Left cardiac atrium (tissue), 4 donors: ENCODE measurements at places on chromosomes 3 and 15.

DNA sequence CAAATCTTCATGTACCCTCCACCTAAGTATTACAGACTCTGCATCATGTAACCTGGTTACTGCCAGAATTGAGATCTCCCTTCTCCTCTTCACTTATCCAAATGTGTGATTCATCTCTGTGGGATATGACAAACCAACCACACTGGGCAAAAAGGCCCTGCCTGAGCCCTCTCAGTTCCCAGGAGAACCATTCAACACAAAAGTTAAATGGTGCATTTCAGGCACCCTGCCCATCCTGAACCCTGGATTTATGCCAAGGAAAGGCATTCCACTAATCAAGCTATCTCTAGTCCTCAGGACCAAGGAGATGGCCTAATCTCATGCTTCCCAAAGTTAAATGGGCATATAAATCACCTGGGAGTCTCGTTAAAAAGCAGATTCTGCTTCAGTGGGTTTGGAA is 108.5 kb downstream of the TNIK start:
- DNase-seq = no peak

DNA sequence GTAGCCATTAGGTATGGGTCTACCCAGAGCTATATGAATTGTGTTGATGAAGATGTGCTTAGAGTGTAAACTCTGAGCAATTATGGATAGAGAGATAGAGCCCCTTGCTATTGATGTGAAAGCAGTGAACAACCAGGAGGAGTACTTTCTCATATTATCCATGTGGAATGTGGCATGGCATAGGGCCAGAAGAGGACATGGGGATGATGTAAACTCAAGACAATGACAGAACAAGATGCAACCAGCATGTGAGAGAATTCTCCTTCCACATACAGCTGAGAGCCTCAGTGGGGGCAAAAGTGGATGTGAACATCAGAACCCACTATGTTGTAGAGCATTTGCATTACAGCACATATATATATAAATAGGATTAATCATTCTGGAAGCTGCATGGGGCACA is 36.4 kb upstream of the BNC1 start:
- no peak for DNase-seq

DNA sequence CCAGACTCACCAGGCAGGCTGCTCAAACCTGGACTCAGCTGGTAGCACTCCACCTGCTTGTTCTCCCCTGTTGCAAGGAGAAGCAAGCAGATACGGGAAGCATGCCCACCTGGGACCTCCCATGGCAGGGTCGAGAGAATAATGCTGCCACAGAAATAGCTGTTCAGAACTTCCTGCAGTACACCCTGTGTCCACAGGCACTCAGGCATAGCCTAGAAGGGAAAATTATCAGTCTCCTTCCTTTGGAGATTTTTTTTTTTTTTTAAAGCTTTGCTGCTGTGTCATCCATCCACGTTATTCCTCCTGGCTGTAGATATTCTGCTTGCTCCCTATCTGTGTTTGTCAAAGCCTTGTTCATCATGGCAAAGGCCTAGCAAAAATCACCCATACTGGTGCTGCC is 32.7 kb upstream of the RPS17 start:
- no peak for DNase-seq

DNA sequence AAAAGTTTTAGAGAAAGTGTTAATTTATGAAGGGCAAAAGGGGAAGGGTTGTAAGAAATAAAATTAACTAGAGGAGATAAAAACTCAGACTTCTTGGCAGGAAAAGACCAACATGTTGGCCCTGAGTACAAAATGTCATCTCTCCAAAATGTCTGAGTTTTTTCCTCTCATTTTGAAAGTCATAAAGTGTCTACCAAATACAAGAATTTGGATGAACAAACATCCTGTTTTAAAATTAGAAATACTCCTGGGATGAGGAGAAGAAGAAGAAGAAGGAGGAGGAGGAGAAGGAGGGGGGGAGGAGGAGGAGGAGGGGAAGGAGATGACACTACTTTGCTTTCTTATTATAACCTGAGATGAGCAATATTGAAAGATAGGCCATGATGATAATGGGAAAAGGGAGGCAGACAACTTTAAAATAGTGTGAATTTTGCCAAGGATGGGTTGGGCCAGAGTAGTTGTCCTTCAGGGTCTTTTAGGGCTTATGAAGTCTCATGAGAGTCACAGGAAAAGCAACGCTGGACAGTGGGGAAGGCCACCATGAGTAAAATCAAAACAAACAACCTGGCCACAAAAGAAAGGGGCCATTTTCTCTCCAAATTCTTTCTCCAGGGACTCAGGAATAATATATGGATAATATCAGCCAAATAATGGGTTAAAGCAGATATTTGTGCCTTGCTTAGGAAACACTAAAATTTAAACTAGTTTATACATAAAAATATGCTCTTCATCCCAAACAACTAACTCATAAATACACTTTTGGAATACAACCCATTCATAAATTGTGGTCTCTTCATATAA is 632.9 kb downstream of the EPHA3 start:
- DNase-seq = no peak

- no peak for DNase-seq
Measured at GRCh38 chr15:74648051-74648842, 32.6 kb downstream of the CLK3 start.

GRCh38 chr3:117184574-117184973 is 475.0 kb downstream of the TUSC7 start:
- DNase-seq = no peak

- DNase-seq = no peak
Measured at GRCh38 chr3:169527507-169527906, 136.0 kb downstream of the MECOM start.

- DNase-seq = no peak
Measured at GRCh38 chr15:28917791-28918140, 32.0 kb downstream of the APBA2 start.

DNA sequence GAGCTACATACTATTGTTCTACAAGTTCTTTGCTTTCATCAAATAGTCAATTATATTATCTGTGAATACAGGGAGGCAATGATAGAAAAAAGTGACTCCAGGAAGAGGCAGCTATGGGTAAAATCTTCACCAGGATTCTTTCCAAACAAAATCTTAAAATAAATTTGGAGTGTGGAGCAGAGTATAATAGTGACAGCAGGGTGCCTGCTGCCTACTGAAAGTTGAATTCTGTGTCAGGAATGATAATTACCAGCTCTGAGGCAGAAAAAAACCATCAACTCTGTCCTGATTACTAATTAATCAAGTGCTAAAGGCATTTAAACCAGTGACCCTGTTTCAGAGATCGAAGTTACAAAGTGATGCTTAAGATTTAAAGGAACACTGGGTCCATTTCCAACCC is 148.0 kb downstream of the DIPK2A start:
- no peak for DNase-seq

- DNase-seq = no peak
Measured at GRCh38 chr3:39024497-39024896, 27.2 kb downstream of the SCN11A start.

- peak; percentile 85 for DNase-seq
Measured at GRCh38 chr3:111859061-111859973, at the start of gene PHLDB2. Gene PHLDB2, plus strand, starts transcription at chr3:111859265. Its CDS starts 24,813 bp downstream, at chr3:111884078.

DNA sequence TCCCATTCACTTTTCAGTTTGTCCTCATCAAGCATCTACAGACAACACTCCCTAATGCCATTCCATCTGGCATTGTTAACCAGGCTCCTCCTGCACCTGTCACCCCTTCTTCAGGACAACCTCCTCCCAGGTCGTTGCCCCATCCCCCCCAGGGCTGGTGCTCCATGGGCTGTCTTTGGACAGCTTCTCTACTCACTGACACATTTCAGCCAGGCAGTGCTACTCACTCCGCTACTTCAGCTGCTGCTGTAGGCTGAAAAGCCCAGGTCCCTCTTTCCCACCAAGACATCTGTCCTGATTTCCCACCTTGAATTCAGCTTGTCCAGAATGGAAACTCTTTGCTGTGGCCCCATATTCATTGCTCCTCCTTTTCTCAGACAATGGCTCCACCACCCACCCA is 61.9 kb downstream of the ADAMTS17 start:
- no peak for DNase-seq

- DNase-seq = no peak
Measured at GRCh38 chr3:47794544-47794943, 8.4 kb upstream of the DHX30 start.

GRCh38 chr15:69583626-69584025 is 131.0 kb downstream of the RPLP1 start:
- no peak for DNase-seq

GRCh38 chr3:146625186-146625775 is 20.1 kb upstream of the PLSCR5 start:
- DNase-seq = no peak

DNA sequence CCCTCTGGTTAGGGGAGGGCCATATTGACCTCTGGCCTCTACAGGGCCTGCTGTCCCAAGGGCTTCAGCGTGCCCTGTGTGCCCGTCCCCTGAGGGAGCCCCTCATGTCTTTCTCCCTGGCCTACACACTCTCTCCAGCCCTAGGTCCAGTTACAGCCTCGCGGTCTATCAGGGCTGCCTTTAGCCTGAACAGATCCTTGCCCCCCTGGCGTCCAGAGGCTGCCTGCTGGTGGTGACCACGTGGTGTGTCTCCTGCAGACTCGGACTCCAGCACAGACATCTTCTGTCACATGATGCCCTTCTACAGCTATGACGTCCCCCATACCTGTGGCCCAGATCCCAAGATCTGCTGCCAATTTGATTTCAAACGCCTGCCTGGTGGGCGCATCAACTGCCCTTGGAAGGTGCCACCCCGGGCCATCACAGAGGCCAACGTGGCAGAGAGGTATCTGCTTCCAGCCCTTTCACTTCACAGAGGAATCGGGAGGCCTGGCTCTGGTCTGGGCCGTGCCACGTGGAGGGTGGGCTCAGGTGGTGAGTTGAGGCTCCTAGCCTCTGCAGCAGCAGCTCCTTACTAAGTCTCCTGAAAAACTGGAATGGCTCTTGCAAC is 4.1 kb downstream of the MAN2A2 start:
- DNase-seq = peak; percentile 20

DNA sequence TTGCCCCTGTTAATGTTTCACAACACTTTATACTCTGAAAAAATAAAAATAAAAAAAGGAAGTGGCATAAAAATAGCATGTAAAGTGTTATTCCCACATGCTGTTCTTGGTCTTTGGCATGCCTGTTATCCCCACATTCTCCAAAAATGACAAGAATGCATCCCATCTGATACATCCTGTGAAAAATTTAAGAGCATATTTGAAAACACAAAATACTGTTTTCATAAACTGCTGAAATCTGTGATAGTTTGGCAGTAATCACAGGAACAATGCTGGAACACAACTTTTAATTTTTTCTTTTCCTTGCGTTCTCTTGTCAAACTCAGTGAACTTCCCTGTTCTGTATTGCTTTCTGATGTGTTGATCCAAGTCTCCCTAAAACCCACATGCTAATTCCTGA is 288.8 kb downstream of the ROBO2 start:
- no peak for DNase-seq

- peak; percentile 89 for DNase-seq
Measured at GRCh38 chr3:141426404-141427034, 58.2 kb downstream of the ZBTB38 start.

DNA sequence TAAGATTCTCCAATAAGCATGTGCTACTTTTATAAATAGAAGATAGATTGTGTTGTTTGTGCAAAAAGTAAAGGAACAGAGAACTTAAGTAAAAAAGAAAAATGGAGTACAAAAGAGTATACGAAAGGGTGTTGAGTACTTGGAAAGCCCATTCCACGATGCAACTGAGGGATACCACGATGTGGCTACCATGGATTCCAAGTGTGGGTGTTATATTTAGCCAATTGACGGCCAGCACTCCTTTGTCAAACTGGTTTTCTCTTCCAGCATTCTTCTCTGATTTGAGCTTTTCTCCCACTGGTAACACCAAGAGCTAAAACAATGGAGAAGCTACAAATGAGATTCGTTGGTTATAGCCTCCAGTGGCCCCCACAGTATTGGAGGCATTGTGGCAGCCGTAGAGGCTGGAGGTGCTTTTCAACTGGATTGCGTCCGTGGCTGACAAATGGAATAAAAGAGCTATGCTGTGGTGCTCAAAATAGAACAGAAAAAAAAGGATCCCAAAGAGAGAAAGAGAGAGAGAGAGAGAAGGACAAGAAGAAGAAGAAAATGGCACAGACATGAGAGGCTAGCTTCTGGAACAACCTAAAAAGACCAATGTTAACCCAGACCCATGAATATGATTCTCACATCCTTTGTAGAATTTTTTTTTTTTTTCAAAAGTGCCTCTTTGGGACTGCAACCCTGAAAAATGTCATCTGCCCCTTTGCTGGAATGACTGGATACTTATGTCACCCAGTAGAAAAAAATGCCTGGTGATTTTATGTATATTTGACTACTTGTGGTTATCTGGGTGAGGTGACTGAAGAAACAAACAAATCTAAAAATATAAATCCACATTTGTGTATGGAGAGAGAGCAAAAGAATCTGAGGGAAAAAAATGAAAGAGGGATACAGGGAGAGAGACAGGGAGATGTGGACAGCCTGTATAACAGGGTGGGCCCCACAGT is 345.1 kb downstream of the RORA start:
- DNase-seq = no peak

GRCh38 chr3:46407970-46408369 is 911 bp downstream of the CCRL2 start:
- no peak for DNase-seq

DNA sequence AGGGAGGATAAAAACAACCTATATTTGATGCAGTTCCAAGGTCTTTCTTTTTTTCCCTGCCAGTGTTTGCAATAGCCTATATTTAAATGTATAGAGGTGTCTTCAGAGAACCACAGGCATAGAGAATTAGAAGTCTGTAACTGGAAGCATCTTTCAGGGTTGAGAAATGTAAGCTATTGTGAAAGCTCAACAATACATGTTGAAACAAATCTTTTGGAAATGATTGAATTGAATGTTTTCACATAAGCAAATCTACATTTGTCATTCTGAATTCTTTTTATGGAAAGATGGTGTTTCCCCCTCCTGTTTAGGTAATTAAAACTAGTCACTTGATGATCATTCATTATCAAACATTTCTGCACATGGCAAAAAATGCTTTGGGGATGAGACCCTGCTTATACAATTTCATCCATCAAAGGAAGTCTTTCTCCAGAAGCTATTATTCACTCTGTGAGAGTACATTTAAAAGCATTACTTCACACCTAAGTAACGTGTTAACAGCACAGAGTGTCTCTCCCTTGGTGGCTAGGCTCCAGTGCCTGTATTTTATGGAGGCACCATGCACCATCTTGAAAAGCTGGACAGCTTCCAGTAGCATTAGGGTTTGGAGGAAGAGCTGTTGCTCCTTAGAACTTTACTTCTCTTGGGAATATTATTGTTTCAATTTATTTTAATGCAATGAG is 406.2 kb downstream of the LSAMP start:
- no peak for DNase-seq

- no peak for DNase-seq
Measured at GRCh38 chr3:36911990-36912804, 32.7 kb downstream of the TRANK1 start.

- no peak for DNase-seq
Measured at GRCh38 chr3:5248822-5249221, 61.3 kb downstream of the EDEM1 start.
